ENCODE measurements at places on chromosomes 11 and 22.

- DNase-seq: no peak
Observed at GRCh38 chr11:119318240-119319135, 1.6 kb upstream of the MCAM start.

GRCh38 chr11:113134626-113135025, 173.4 kb downstream of the NCAM1 start:
- no peak for DNase-seq

DNA sequence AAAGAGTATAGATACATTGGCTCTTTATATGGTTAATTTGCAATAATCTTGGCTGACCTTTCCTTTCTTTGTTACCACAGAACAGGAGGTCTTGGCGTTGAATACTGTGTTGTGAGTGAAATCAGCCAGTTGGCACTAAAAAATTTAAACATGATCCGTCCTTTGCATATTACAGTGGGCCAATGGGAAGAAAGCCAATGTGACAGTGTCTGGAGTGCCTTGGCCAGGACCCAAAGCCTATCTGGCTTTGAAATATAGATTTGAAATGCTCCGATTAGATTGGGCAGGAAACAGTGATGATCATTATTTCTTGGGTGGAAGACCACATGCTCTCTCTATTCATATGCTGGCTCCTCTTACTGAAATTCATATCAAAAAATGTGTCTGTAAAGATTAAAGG, 339.6 kb upstream of the ANO3 start:
- no peak for DNase-seq

DNA sequence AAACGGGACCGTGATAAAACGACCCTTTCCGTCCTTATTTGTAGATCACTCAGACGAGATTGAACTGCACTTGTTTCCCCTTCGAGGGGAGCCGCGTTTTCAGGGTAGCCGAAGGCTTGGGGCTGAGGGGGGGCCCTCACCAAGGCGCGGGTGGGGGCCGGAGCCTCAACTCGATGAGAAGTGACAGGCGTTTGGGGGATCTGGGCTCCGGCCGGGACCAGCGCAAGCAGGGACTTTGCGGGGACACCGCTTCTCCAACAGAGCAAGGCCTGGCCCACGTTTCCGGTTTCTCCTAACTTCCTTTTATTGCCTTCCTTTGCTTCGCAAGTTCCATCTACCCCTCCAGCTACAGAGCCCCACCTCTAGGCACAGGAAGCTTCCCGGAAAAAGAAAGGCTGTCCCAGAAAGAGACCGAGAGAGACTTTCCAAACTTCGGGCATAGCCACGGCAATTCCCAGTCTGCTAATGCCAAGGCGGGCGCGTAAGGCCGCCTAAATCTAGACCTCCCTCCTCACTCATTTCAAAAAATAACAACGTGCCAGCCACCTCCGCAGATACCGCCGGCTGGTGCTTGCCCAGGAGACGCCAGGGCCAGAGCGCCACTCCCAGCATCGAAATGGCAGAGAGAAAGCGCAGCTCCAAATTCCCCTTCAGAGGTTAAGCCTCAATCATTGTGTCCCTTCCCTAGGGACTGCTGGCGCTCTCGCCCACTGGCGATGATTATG, 6.6 kb downstream of the PAX6 start:
- no peak for DNase-seq

DNA sequence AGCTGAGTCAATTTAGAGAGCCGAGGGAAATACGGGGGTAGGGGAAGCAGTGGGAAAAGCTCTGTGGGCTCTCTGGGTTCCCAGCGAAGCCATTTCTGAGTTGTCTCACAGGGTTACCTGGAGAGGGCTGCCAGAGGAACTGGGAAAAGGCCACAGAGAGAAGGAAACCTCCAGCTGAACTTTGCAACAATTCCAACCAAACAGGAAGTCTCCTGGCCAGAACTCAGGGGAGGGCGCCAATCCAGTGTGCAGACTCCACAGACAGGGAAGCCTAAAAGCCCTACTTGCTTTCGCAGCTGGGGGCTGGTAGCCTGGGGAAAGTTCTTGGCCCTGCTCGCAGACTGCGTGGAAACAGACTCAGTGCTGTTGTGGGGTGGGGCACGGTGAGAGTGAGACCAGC, 23.1 kb upstream of the GNAZ start:
- DNase-seq: no peak

DNA sequence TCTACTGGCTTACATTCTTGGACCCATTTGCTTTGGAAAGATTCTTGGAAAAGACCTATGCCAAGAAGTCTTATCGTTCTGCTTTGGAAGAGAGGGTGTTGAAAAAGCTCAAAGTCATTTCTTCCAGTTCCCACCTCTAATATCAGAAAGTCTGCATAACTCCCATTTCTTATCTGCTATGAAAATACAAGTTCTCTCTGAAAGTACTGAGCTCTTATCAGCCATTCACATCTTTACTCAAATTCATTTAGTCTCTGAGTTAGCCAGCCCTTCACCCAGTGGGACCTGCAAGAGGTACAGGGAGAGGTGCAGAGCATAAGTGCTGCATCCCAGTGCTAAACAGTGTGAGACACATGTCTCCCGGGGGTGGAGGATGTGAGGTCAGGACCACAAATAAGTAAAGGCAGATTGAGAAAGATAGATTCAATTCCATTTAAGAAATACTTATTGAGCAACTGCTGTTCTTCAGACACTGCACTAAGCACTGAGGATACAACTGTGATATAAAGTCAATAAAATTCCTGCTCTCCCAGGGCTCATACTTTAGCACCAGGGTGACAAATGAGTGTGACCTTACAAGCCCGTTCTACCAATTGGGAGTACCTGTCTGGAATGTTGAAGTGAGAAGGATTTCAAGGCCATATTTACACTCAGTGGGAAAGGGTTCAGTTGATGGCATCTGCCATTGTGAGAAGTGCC, 76.7 kb downstream of the PISD start:
- DNase-seq: no peak

GRCh38 chr22:47788461-47788860, 1026.0 kb downstream of the TBC1D22A start:
- no peak for DNase-seq

- DNase-seq: no peak
Observed at GRCh38 chr11:14672635-14673034, 29.0 kb downstream of the PDE3B start.

DNA sequence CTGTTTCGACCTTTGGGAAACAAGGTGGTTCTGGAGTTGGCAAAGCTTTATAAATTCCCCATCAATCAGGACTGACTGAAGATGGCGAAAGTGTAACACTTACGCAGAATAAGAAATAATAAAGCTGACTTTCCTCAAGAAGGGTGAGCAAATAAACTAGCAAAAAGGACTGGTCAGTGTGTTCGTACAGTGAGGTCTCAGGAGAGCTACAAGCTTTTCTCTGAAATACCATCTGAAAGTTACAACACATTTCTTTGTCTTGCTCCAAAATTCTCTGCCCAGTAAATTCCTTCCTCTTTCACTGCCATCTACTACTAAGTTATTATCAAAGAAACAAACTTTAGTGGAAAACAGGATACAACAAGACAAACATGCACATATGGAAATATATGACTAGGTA, 13.4 kb downstream of the PITPNB start:
- DNase-seq: no peak

DNA sequence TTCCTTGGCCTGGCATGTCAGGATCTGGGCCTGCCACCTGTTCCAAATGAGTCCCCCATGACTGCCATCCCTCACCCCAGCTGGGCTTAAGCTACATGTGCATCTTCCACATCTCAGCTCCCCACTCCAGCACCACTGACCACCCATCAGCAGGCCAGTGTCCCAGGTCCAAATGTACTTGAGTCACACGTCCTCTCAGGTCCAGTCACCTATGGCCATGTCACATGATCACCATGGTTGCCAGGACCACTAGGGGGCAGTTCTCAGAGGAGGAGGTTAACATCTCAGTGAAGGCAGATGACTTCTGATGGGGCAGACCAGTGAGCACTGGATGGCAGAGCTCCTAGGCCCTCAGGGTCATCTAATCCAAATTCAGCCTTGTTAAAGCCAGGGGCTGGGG, 41.9 kb upstream of the WNT11 start:
- peak; percentile 33 for DNase-seq

DNA sequence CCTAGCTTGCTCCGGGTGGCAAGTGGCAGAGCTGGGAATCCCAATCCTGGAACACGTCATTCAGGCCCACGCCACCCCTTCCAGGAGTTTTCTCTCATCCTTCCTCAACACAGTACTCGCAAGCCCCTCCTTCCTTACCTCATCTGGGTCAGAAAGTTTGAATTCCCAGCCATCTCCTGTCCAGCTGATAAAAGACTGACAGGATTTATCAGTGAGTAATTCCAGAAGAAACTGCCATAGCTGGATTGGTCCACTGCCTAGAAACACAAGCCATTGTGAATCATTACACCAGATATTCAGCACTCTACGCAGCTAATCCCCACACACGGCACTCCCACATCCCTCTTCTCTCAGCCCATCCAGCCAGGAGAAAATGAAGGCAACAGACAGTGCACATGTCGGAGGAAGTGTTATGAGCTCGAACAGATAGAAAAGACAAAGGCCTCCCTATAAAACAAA, 124.0 kb downstream of the ETS1 start:
- DNase-seq: no peak

GRCh38 chr11:5923427-5923776, 18.6 kb upstream of the OR56A3 start:
- no peak for DNase-seq

DNA sequence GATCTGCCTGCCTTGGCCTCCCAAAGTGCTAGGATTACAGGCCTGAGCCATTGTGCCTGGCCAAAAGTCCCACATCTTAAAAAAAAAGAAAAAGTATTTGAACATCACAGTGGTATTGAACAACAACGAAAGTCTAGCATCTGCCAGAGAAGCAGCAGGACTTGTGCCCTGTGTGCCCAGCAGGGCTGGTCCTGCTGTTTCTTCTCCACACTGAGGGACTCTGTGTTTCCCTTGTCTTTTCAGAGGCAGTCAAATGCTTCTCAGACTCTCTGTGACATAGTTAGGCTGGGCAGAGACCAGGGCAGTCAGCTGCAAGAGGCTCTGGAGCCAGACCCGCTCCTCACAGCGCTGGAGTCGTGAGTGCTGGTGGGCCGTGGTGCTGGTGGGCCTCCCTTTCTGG, 56.2 kb downstream of the SBF1 start:
- DNase-seq: no peak

- no peak for DNase-seq
Observed at GRCh38 chr22:27135031-27135981, 477.9 kb downstream of the MIAT start.

GRCh38 chr11:111565114-111565720, 24.7 kb downstream of the LAYN start:
- peak; percentile 64 for DNase-seq

GRCh38 chr11:4443232-4443891, 5.7 kb upstream of the OR52K2 start:
- no peak for DNase-seq

- no peak for DNase-seq
Observed at GRCh38 chr11:75813622-75814039, 1.4 kb upstream of the UVRAG start.

- DNase-seq: no peak
Observed at GRCh38 chr11:102661040-102661439, 35.9 kb upstream of the MMP20 start.

DNA sequence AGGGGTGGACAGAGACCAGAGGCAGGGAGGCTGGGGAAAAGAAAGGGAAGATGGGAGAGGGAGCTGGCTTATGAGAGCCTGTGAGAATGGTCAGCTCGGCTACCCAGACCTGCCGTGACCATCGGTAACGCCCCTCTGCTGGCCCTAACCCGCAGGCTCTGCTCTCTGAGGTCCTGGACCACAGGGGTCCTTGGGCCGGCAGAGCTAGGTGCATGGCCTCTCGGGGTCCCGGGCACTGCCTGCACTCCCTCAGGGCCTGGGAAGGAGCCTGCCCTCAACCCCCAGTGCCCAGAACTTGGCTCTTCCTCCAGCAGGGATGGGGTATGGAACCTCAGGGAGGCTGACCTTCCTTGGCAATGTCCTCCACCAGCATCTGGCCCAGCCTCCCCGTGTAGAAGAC, 13.2 kb downstream of the GGT5 start:
- DNase-seq: no peak

GRCh38 chr11:102589047-102589459, 36.1 kb downstream of the MMP20 start:
- DNase-seq: no peak

- DNase-seq: no peak
Observed at GRCh38 chr11:119305556-119306372, 11.2 kb downstream of the MCAM start.

DNA sequence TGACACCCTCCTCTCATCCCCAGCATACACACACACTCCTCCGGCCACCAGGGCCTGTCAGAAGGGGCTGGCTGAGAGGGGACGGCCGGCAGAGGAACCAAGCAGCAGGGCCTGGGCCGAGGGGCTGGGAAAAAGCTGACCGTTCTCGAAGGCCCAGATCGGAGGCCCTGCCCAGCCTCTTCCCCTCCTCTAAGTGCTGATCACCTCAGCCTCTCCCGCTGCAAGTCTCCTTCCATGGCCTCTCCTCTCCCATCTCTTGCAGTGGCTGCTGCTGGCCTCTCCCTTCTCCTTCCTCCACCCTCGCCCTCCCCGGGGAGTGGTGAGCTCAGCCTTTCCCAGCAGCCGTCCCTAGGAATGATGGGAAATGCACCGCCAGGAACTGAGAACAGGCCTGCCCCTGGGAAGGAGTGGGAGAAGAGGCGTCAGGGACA, 39.6 kb downstream of the ARRB1 start:
- DNase-seq: no peak

DNA sequence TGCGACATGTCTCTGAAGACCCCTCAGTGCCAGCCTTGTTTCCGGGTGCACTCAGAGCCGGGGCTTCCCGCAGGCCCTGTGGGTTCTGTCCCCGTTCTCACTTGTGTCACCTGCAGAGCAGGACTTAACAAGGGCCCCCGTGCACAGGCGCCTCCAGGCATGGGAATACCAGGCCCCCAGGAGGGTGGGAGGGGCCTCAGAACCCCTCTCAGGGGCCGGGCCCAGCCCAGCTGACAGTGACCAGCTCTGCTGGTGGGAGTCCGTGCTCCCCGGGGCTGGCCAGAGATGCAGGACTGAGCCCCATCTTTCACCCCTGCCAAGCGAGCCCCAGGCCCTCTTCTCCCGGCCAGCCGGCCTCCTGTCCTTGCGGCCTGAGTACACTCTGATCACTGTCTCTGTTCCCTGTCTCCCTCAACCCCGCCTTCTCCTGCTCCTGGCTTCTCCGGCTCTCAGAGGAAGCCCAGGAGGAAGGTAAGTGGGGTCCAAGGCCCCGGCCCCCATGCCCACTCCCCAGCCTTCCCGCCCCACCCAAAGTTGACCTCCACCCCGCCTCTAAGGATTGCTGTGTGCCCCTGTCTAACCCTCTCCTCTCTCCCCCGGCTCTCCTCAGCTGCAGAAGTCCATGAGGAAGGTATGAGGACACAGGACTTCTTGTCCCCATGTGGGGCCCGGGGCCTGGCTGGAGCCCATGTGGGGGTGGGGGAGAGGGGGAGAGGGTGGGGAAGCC, 5.3 kb downstream of the TNNT3 start:
- DNase-seq: peak; percentile 59

GRCh38 chr11:14054116-14055107, 91.9 kb downstream of the SPON1 start:
- DNase-seq: no peak

- no peak for DNase-seq
Observed at GRCh38 chr22:21643533-21644357, 1.6 kb downstream of the SDF2L1 start.

Data from left lung (tissue), 14 donors.